ENCODE measurements at places on chromosomes 4 and X.

GRCh38 chr4:26433556-26433955 is 56.7 kb downstream of the CCKAR start:
- no peak for DNase-seq

GRCh38 chr4:169202145-169202699 is 68.5 kb downstream of the SH3RF1 start:
- no peak for DNase-seq

- no peak for DNase-seq
Measured at GRCh38 chr4:150230561-150230960, 152.3 kb downstream of the DCLK2 start.

DNA sequence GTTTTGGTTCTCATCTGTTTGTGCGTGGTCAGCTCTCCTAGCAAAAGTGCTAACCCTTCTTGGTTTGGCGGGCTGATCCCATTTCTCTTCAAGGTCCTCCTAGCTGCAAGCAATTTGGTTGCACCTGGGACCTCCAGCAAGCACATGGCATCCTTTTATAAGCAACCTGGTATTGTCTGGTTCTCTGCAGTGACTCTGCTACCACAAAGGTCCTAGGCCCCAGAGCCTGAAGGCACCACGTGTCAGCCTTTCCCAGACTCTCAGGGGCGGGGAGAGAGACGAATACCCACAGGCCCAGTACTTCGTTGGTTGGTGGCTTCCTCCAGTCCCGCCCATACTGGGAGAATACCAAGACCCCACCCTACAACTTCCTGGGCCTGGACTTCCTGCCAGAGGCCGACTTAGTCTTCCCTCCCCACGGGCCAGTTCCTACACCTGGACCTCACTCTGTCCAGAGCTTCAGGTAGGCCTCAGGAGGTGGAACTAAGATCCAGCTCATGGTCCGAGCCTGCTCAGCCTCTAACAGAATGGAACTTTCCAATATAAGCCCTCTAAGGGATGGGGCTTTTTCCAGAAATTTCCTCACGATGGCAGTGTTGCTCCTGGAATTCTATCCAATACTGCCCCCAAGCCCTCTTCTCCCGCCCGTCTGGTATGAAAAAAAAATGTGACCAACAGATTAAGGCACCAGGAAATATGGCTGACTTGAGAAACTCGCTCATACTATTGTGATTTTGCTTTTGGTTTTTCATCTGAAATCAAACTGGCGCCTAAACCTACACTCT is 192.5 kb upstream of the STK26 start:
- no peak for DNase-seq
